ENCODE measurements at places on chromosomes 2 and 18.
A peak's percentile ranks its signal among the peaks of the same experiment; 100 is the strongest.

- DNase-seq: peak; percentile 7
Measured at GRCh38 chr2:240309214-240309613, 126.2 kb upstream of the GPC1 start.

GRCh38 chr18:76145521-76146376 is 349.3 kb downstream of the ZNF516 start:
- DNase-seq: no peak

GRCh38 chr2:129907256-129907998 is 72.0 kb upstream of the RAB6C start:
- no peak for DNase-seq

GRCh38 chr18:58208207-58208932 is 164.3 kb downstream of the NEDD4L start:
- DNase-seq: no peak

DNA sequence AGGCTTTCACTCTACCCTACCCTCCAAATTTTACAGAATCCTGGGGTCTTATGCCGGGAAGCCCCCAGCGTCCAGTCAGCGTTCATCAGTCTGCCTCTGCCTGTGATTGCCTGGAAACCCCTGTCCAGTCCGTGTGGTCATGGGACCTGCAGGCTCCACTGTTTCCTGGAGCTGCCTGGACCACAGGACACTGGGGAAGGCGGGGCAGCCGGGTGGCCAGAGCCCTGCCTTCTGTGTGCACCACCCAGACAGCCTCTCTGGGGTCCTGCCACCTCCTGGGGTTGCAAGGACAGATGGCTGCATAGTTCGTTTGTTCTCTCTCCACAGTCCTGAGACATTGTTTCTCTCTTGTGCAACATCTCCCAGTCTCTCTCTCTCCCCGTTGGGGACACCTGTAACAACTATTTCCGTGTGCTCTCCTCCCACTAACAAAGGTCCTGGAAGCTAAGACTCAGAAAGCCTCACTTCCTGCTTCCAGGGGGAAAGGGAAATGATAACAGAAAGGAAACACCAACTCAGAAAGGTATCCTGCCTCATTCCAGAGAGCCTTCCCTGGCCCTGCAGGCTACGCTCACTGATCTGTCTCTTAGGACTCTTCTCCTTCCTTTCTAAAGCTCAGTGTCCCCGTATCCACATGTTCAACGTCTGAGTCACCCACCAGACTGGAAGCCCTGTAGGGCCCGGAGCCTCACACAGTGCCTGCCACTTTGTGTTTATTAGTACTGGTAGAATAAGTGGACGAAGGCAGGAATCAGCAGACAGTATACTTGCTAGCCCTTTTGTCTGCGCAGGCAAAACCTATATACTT is 192.8 kb upstream of the RAB12 start:
- DNase-seq: no peak

Measured in activated CD8-positive, alpha-beta memory T cell treated with anti-CD3 and anti-CD28 coated beads, Interleukin-2, amount 50 U/mL, for 48 hours (primary cell).